ENCODE measurements at places on chromosomes 7 and 10. TPM values are rescaled to one million over a fixed set of nuclear protein-coding genes. Genes with fewer than 3 reads are reported as not detected.

GRCh38 chr10:14705548-14706230 lies 69.0 kb downstream of the FAM107B start:
- DNase-seq: no peak

Gene JCAD
- total RNA-seq: not detected

DNA sequence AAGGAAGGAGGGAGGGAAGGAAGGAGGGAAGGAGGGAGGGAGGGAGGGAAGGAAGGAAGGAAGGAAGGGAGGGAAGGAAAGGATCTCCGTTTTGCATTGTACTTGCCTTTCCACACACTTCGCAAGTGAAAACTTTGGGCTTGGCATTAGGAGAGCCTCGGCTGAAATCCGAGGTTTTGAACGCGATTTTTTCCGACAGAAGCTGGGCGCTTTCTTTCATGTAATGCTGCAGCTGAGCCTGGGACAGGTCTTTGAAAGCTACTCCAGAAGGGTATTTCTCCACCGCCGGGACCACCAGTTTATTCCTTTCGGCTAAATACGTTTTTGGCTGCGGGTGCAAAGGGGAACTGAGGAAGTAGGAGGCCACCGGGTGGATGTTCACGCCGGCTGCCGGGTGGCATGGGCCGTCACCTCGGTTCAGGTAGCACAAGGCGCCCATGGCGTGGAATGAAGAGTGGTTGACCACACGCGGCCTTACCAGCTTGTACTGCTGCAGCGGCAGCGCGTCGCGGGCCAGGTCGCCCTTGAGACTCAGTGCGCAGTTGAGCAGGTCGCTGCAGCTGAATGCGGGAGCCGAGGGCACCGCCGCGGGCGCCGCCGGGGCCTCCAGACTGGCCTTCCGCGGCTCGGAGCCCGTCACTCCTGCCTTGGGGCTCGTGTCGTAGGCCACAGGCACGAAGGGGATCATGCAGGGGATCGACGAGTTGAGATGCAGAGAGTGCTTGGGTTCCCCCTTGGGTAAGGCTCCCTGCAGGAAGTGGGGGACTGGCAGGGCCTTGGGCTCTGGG lies 825 bp downstream of the FEZF1 start:
- DNase-seq: no peak

GRCh38 chr10:61765176-61766087 lies 102.7 kb downstream of the CABCOCO1 start:
- no peak for DNase-seq

GRCh38 chr7:20021066-20021465 lies 196.1 kb downstream of the MACC1 start:
- no peak for DNase-seq

- DNase-seq: no peak
Measured at GRCh38 chr7:24727154-24728120, 29.8 kb downstream of the GSDME start.

Gene ASAH2B
- 2.6 TPM for total RNA-seq

Gene CTAGE8
- total RNA-seq: 0.75 TPM

- DNase-seq: no peak
Measured at GRCh38 chr10:8065651-8066050, 11.2 kb downstream of the GATA3 start.

DNA sequence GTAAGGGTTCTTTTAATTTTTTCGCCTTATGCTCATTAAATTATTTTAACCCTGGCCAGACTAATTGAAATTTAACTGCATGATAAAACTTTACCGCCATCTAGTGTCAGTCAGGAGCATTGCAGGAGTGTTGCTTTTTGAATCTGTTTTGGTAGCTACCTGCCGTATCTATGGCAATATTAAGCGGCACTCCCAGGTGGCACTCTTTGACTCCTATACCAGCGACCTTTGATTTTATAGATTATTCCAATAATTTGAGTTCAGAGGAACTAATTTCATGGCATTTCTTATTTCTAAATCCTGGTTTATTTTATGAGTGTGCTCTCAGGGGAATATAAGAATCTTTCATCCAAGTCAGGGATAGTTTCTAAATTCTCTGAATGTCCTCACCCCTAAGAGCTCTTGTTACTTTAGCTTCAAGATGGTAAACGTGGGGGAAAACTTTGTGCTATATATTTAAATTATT lies 198.9 kb downstream of the REEP3 start:
- DNase-seq: no peak

All from naive thymus-derived CD4-positive, alpha-beta T cell (primary cell).